HS-27A (cell line): ENCODE measurements at places on chromosomes 3 and 15.

GRCh38 chr3:129893581-129894070 lies at the start of gene TMCC1:
Gene TMCC1, minus strand, starts transcription at chr3:129893711.
- no peak for DNase-seq

DNA sequence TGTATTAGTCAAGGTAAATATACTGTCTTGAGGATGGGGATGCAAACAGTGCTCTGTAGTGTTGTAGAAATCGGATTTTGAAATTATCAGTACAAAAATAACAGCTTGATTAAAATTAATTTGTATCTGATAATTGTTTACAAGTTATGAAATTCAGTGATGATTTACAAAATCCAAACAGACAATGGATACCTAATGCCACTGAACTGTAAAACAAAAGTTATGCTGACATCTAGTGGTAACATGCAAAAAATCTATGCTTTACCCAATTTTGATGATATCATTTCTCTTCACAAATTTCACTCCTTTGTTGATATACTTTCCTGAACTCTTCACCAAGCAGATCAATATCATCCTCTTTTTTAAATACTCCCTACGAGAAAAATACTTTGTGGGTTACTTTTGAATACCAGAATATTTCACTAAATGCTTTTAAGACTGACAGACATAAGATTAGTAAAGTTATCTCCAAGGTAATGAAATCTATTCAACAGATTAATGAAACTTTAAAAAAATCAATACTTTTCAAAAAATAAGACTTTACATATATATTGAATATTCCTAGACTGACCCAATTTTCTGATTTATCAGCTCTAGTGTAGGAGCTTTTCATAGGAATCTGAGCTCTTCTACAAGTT lies 36.0 kb downstream of the MNS1 start:
- peak; percentile 5 for DNase-seq

DNA sequence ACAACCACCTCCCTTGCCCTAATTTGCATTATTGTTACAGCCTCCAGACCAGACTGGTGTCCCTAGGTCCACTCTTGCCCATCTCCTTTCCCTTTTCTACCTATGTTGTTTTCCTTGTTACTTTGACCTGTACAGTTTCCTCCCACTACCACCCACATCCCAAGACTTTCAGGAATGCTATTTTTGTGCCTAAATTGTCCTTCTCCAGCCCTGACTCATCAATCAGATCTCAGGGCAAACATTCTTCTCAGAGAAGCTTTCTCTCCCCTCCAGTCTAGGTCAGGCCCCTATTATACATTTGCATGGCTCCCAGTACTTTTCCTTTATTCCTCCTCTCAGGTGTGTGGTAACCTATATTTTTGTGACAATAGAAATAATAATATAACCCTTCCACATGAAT lies 241.5 kb downstream of the IGSF11 start:
- no peak for DNase-seq

- no peak for DNase-seq
These were observed 17.5 kb upstream of the CORO2B start for GRCh38 chr15:68561171-68561900.

- DNase-seq: peak; percentile 8
These were observed 40.0 kb upstream of the TRH start for GRCh38 chr3:129934234-129935123.

- no peak for DNase-seq
These were observed 5.2 kb downstream of the SETD5 start for GRCh38 chr3:9402410-9403228.

DNA sequence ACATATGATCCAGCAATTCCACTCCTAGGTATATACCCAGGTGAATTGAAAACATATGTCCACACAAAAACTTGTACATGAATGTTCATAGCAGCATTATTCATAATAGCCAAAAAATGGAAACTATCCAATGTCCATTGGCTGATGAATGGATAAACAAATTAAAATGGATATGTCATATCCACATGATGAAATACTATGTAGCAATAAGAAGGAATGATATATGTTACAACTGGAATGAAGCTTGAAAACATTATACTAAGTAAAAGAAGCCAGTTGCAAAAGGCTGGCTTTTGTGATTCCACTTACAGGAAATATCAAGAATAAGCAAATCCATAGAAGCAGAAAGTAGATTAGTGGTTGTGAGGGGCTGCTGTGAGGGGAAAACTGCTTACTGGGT lies 33.7 kb downstream of the BNC1 start:
- DNase-seq: no peak

DNA sequence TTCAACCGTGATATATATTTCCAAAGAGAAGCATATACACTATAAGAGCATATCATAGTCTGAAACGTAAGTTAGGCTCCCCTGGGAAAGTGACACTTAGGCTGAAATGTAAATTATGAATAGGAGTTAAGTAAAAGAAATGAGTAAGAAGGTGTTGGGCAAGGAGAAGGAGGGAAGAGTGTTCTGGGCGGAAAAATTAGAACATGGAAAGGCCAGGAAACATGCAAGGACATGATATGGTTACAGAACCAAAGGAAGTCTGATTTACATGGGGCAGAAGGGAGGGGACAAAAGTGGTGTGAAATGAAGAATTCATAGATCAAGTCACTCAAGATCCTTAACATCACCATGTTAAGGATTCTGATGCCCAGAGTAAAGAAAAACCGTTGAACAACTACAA lies 75.2 kb downstream of the SCAPER start:
- DNase-seq: no peak

DNA sequence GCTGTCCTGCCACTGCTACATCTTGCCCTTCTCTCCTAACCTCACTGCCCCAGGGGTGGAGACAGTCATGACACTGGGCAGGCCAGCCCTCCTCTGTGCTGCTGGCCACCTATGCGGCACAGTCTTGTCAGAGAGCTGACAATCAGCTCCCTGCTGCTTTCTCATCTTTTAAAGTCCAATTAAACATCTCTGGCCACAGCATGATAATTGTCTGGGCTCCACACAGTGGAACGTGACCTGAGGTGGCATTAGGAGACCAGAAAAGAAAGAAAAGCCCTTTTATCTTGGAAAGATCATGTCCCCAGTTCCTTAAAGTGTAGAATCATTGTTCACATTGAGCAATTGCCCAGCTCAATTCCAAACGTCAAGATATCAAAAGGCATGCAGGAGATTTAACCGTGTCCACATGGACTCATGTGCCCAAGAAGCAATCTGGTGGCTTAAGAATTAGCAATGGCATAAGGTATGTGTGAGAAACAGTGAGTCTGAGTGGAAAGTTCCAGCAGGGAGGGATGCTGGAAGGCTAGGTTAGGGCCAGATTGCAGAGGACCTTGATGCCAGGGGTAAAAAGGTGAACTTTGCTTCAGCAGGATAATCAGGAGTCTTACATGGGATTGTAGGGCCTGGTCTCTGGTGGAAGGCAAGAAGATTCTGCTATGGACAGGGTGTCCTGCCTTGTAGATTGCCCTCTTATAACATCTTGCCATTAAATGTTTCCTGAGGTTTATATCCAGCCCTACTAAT lies 15.3 kb upstream of the CACNA1D start:
- DNase-seq: no peak

DNA sequence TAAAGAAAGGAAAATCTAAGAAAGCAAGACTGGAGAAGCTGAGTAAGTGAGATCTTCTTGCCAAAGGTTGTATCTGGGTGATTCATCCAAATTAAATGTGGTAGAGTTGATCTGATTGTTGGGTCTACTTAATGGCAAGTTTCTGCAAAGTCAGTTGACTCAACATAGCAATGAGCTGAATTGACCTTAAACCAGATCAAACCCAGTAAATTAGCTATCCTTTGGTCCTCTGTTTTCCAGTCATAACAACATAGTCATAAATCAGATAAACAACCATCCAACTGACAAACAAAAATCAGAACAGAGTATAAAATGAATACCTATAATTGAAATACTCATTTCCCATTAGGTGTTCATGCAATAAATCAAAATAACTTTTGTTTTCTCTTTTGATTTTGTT lies 142.6 kb upstream of the CFAP20DC start:
- DNase-seq: peak; percentile 45

DNA sequence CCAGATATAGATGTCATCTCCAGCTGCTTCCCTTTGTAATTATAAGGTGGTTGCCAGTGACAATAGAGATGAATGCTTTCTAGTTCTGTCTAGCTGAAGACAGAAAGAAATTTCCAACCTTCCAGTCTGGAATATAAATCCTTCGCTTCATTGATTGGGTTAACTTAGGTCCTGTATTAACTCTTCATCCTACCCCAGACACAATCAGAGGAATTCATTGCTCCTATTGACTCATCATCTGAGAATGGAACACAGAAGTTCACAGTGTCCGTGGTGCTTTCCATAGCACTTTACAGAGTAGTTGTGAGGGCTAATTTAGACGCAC lies 241.4 kb downstream of the NFKBIZ start:
- DNase-seq: no peak

- no peak for DNase-seq
These were observed 27.8 kb upstream of the NR2E3 start for GRCh38 chr15:71782422-71783165.

DNA sequence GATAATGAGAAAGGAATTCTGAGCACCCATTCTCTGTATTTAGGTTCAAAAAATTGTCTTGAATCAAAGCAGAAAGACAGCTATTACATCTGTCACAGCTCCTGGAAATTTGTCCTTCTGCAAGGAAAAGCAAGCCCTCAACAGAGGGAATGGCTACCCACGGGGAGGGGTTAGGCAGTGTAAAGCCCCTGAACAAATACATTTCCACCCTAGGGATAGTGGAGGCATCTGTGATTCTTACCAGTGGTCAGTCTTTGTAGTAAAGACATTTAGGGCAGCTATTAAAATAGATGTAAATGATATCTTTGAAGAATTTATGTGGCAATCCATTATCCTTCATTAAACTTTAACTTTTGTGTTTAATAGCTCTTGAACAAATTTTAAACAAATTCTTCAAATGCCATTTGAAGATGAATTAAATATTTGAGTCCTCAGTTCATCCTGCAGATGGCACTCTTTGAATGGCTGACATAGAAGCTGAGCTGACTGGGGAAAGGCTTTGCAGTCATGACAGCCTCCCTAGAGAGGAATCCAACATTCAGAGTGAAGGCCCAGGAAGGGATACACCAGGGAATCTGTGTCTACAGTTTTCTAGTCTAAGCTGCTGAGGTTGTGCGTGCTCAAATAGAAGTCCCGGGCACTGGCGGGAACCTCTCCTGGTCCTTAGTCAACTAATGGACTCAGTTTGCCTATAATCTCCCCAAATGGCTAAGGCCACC lies 359.7 kb upstream of the ROPN1 start:
- DNase-seq: peak; percentile 53

GRCh38 chr15:67808821-67809220 lies 16.5 kb upstream of the SKOR1 start:
- DNase-seq: no peak

DNA sequence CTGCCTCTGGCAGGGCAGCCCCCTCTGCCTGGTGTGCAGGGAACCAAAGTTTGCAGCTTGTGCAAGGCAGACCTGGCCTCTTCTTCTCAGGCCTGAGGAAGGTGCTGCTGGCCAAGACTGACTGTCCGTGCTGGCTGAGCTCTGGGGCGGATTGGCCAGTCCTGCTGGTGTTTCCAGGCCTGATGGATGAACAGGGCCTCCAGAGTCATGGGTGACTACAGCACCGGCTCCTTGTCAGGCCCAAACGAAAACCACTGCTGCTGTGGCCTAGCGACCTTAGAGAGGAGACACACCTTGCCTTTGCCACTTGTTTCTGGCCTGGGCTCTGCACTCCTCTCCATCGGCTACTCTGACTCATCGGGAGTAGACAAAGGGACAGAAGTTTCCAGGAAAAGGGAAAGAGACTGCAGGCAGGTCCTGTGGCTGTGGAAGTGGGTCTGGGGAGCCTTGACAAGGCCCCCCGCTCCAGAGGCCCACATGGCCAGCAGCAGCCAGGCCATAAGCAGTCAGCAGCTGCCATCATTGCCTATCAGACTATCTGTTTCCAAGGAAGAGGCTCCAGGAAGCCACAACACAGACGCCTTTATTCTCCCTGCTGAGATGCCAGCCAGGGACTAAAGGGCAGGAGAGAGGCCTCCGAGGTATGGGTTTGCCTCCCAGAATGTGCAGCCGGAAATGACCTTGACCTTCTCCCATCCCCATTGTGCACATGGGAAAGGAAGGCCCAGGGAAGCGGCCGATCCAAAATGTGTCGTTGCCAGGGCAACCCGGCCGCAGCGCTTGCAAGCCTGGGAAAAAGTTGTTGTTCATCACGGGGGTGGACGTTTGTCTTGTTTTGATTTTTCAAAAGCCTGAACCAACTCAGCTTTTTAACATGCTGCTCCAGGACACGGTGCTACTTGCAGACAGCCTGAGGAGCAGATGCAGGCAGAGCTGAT lies 160.5 kb downstream of the CHSY1 start:
- no peak for DNase-seq

- no peak for DNase-seq
These were observed 4.6 kb downstream of the CAPN3 start for GRCh38 chr15:42363942-42364341.

DNA sequence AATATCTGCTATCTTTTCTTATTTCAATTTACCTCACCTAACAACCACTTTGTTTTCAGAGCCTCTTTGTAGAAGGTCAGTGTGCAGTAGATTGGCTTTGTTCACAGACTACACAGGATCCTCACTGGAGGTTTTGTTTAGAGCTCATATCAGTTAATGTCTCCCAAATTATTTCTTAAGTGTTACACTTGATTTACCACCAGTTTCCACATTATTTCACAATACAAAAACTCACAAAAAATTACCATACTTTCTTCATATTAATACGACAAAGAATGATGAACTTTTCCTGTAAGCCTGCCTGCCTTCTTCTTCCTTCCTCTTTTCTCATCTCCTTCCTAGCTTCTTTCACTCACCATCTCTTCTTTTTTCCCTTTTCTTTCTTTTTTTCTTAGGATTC lies 133.3 kb downstream of the ALCAM start:
- DNase-seq: no peak

GRCh38 chr3:168431491-168431890 lies 335.8 kb upstream of the GOLIM4 start:
- DNase-seq: peak; percentile 55

GRCh38 chr15:69161079-69161877 lies 843 bp downstream of the GLCE start:
- DNase-seq: no peak

DNA sequence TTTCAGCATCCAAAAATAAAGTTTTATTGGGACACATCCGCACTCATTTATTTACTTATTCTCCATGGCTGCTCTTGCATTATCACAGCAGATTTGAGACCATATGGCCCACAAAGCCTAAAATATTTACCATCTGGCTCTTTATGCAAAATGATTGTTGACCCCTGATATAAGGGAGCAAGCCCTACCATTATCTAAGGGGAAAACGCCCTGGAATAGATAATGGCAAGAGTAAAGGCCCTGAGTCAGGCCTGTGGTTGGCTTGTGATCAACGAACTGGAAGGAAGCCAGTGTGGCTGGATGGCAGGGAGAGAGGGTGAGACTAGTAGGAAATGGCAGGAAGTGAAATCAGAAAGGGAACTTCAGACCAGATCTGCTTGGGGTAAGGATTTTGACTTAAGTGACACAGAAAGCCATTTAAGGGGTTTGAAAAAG lies 24.6 kb upstream of the DMXL2 start:
- peak; percentile 75 for DNase-seq
